ENCODE measurements at places on chromosomes 6 and 20.

DNA sequence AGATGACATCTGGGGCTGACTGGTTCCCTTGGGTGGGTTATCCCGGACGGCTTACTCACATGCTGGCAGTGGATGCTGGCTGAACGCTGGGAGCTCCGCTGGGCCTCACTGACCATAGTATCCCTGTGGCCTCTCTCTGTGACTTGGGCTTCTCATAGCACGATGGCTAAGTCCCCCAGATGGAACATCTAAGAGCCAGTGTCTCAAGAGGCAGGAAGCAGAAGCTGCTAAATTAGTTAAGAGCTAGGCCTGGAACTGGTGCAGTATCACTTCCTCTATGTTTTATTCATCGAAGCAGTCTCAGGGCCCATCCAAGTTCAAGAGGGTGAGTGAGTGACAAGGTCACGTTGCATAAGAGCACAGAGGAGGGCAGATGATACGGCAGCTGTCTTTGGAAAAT is 116.5 kb upstream of the LAMP5 start:
- DNase-seq, result no peak

GRCh38 chr6:3617681-3618311 is 133.7 kb downstream of the PXDC1 start:
- no peak for DNase-seq

DNA sequence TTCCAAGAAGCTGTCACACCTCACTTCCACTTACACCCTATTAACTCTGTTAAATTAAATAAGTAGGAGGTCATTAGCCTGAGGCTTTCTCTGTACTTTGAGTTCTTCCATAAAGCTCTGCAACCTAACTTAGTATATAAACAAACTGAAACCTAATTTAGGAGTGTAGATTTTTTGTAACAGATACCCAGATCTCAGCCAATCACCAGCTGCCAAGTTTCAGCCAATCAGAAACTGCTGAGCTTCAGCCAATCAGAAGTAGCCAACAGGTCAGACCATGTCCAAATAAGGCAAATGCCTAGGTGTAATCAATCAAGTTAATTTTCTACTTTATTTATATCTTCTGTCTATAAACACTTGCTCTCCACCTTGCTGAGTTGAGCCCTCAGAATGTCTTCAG is 142.7 kb upstream of the SULF2 start:
- peak; percentile 83 for DNase-seq

- no peak for DNase-seq
Measured at GRCh38 chr6:169881976-169882375, 130.6 kb downstream of the ERMARD start.

DNA sequence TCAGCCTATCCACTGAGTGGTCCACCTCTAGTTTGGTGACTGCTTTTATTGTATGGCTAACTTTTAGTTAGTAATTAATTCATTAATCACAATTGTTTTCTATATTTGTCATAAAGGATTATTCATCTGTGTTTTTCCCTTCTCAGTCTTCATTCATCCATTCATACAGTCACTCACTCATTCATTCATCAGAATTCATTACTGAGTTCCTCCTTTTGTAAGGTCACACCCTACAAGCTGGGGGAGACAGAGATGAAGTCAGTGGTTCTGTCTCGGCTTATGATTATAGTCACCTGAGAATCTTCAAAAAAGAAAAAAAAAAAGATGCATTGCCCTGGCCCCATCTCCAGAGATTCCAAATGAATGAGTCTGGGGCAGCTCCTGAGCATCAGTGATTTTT is 257.1 kb downstream of the ADGB start:
- DNase-seq, result no peak

GRCh38 chr20:17628101-17628841 is 53.8 kb downstream of the RRBP1 start:
- DNase-seq, result no peak

- peak; percentile 51 for DNase-seq
Measured at GRCh38 chr6:83615025-83615999, 93.6 kb downstream of the SNAP91 start.

GRCh38 chr6:47844881-47845280 is 63.0 kb downstream of the OPN5 start:
- no peak for DNase-seq

- DNase-seq, result no peak
Measured at GRCh38 chr20:51784299-51784698, 16.1 kb upstream of the ATP9A start.

- no peak for DNase-seq
Measured at GRCh38 chr20:16608277-16608650, 35.0 kb upstream of the KIF16B start.

All from bronchial epithelial cell (primary cell).